Adipocyte (in vitro differentiated cells): ENCODE measurements at places on chromosomes 6 and 20.

DNA sequence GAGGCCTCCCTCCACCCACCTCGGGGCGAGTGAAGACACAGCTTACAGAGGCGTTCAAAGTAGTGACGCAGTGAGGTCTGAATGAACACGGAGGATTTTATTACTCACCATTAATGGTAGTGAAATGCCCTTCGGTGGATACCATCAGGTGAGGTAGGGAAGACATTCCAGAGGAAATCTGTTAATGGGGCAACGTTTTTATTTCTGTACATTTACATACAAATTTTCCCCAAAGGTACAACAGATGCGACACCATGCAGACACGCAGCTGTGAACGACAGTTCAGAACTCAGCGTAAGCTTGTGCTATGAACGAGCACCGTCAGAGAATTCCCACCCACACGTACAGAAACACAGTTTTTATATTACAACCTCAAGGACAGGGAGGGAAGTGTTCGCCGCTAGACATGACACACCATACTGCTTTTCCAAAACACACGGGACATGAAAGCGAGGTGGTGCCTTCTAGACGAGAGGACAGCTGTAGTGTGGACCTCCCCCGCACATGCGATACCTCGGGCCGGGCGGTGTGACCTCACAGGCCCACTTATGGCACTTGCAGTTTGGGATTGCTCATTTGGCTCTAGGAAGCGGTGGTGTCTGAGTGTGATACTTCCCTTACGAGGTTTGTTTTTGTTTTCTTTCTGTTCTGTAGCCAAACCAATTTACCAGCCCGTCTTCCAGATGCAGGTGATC lies 10.7 kb downstream of the PSMG4 start:
- no peak for DNase-seq

DNA sequence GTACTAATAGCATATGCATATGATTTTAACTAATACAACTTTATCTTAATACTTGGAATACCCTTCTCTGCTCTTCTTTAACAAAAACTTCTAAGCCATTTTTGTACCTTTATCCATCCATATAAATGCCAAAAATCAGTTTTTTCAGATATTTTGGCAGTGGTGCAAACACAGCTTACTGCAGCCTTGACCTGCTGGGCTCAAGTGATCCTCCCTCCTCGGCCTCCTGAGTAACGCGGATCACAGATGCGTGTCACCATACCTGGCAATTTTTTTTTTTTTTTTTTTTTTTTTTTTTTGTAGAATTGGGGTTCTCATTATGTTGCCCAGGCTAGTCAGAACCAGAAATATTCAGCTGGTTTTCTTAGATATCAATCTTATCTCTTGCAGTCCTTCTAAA lies 54.1 kb upstream of the SMIM29 start:
- DNase-seq = no peak

DNA sequence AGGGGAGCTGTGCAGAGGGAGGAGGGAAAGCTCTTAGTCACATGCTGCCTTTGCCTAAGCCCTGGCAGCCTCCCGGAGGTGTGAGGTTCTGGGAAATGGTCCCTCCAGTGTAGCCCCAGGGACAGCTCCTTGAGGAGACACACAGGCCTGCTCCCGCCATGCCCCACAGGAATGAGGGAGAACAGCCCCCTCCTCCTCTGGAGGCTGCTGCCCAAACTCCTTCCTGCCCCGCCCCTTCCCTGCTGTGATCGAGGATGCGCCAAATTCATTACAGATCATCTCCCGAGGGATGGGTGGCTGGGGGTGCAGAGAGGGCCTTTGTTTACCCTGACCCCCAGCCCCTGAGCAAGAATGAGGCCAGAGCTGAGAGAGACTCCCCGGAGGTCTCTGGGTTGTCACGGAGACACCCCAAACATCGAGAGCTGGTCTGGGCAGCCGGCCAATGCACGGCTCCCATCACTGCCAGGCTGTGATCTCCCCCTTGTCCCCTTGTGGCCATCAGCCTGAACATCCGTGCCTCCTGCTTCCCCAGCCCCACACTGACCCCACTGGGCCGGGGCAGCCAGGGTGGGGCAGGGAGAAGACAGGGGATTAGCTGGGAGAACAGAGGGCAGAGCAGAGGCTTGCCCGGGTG lies 8.4 kb downstream of the CYP21A2 start:
- peak; percentile 10 for DNase-seq

GRCh38 chr20:36989797-36990196 lies 38.3 kb upstream of the SAMHD1 start:
- no peak for DNase-seq
